Central memory CD4-positive, alpha-beta T cell (primary cell): ENCODE measurements at places on chromosomes 11 and 22.

DNA sequence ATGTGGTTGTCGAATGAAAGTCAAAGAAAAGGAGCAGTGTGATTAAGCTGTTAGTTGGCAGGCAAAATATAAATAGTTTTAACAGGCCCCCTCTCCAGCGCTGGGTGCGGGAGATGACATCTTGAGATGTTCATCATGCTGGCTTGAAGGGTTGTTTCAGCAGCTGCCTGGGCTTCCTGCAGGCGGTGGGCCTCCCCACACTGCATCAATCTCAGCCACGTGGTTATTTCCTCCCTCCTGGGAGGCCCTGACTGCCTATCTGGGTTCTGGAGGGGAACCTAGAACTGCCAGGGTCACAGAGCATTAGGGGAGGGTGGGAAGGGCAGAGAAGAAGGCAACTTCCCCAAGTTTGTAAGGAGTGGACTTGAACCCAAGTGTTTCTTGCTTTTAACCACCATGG is 173.3 kb upstream of the SYT13 start:
- no peak for DNase-seq

DNA sequence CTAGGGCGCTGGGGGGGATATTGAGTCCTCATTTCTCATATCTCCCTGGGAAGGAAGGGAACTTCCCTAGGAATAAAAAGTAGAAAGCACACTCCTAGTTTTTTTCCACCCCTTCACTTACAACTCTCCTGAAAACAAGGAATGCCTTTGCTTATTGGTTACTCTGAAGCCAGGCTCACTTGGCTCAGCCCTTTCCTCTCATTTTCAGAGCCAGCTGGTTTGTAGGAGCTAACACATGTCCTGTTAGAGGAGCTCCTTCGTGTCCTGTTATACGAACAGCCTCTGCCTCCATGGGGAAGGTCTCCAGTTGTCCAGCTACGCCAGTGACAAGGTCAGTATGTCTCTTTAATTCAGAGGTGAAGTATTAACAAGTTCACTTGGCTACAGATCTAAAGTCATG is 17.6 kb downstream of the ALKBH8 start:
- DNase-seq, result no peak

GRCh38 chr11:116807601-116808261 is 15.4 kb downstream of the APOA4 start:
- no peak for DNase-seq

DNA sequence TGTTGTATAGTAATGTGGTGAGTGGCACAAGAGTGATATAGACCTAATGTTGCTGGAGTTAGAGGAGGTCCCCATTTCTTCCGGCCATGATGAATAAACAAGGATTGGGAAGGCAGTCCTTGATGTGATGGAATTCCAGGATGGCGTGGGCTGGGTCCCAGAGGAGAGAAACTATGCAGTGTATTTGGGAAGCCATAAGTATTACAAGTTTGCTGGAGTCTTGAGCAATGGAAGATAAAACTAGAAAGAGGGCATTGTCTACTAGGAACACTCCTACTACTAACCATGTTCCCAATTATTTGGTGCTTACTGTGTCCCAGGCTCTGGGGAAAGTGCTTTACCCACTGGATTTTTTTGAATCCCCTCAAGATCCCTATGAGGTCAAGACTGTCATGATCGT is 20.0 kb downstream of the LDLRAD3 start:
- no peak for DNase-seq

DNA sequence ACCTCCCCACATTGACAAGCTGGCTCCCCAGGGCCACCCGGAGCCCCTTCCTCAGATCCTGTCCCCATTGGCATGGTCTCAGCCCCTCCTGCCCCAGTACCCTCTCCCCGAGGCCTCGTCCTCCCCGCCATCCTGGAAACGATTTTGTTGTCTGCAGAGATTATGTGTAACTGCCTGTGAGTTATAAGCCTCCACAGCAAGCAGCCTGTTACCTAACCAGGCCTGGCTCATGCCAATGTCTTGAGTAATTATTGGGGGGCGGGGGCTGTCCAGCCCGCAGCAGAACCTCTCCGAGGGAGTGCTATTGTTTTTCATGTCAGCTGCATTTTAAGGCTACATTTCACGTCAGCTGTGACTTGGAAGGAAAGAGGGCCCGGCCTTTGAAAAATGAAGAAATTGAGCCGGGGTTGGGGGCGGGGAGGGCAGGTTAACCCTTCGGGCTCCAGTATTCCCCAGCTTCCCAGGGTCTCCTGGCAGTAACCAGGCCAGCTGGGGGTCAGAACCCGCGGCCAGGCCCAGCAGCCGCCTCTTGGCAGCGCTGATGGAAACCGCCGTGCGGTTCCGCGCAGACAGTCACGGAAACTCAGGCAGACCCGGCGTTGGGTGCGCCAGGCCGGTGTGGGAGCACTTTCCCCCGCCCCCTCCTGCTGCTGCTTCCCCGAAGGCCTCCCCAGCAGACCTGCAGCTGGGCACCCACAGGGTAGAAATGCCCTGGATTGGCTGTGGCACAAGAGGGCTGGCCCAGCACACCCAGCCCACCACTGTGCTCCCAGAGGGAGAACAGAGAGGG is 59.5 kb downstream of the CDKN1C start:
- no peak for DNase-seq

DNA sequence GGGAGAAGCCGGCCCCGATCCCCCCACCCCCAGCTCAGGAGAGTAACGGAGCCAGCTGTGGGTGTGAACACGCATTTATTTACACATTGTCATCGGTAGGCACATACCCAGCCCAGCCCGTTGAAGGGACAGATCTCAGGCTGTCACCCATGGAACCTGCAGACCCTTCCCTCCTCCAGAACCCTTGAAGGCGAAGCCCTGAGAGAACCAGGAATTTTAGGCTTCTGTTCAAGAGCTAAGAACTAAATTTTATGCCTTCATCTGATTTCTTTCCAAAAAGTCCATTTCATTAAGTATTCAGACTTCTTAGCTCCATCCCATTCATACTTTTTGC is 379 bp upstream of the BRMS1 start:
- no peak for DNase-seq

GRCh38 chr22:39900306-39901227 is at the start of gene GRAP2:
Gene GRAP2, plus strand, starts transcription at chr22:39901084. Its CDS starts 46,023 bp downstream, at chr22:39947107.
- peak; percentile 87 for DNase-seq

- no peak for DNase-seq
These were observed 17.1 kb downstream of the TTC12 start for GRCh38 chr11:113331441-113331840.

DNA sequence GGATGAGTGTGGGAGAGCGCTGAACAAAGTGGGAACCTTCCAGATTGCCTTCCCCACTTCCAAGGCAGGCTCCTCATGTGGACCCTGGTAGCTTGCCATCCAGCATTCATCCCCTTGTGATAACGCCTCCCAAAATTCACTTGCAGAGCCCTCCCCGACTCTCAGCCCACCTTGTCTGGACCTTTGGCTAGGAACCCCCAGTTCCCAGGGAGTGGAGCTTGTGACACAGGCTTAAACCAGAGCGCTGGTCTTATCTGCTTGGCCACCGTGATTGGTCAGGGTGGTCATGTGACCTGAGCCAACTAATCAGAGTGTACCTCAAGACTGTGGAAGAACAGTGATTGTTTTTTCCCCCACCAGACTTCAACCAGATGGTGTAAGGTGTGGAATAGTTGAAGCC is 9.6 kb upstream of the SLC35C1 start:
- DNase-seq, result no peak

DNA sequence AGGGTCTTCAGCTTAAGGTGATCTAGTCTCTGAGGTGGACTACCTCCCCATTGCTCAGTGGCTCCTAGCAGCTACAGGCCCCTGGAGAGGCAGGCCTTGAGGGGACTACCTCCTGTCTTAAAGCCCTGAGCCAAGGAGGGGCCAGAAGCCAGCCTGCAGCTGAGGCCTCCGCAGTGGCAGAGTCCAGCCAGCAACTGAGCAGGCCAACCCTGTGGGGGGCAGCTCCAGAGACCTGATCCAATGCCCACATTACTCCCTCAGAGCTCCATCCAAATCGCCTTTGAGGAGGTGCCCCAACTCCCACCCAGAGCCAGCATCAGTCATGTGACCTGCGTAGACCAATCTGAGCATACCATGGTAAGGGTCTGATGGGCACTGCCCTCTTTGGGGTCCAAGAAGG is 2.7 kb downstream of the C2CD2L start:
- no peak for DNase-seq

DNA sequence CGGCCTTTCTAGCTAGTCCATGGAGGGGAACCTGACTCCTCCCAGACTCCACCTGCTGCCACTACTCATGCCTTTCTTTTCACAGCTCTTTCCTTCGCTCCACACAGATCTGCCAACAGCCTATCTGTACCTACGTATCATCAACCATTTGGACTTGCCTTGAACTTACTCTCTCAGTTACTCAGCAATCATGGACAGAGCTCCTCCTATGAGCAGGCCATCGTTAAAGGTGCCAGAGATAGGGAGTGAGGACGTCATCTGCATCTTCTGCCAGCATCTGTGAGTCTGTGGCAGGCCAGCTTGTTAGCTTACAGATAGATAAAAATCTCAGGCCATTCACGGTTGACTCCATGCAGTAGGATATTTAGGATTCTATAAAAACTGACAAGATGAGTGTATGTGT is 162.9 kb upstream of the ZBED5 start:
- no peak for DNase-seq
